ENCODE measurements at places on chromosomes 6 and 20. TPM values are rescaled to one million over a fixed set of nuclear protein-coding genes. Genes with fewer than 3 reads are reported as not detected.

The BNIP5 gene
- total RNA-seq = not detected

The TMEM74B gene
- 1.1 TPM for total RNA-seq

The OPRM1 gene
- not detected for total RNA-seq

The MYB gene
- total RNA-seq = 0.10 TPM

The VSX1 gene
- not detected for total RNA-seq

The RPL7L1 gene
- total RNA-seq = 153 TPM

The EPHA7 gene
- under 0.01 TPM for total RNA-seq

The GINS1 gene
- 6.2 TPM for total RNA-seq

The TCF21 gene
- total RNA-seq = not detected

The ISM1 gene
- total RNA-seq = not detected

The COL19A1 gene
- total RNA-seq = not detected

The COL21A1 gene
- 1.6 TPM for total RNA-seq

The SYTL3 gene
- 1.3 TPM for total RNA-seq

The PMEPA1 gene
- total RNA-seq = 25.2 TPM

The HLA-DQA1 gene
- not detected for total RNA-seq

The DDO gene
- not detected for total RNA-seq

The CST5 gene
- total RNA-seq = not detected

The FAM184A gene
- total RNA-seq = 0.33 TPM

The PRL gene
- not detected for total RNA-seq

The TCP11 gene
- not detected for total RNA-seq

The SMLR1 gene
- total RNA-seq = not detected

The STX11 gene
- total RNA-seq = 9.6 TPM

The RBPJL gene
- not detected for total RNA-seq

The DAAM2 gene
- 0.10 TPM for total RNA-seq

The TRIM15 gene
- total RNA-seq = not detected

The RNF144B gene
- total RNA-seq = 75.1 TPM
